ENCODE measurements at places on chromosomes 7 and 10.

GRCh38 chr7:48298779-48299178 is 127.5 kb downstream of the ABCA13 start:
- peak; percentile 94 for DNase-seq

DNA sequence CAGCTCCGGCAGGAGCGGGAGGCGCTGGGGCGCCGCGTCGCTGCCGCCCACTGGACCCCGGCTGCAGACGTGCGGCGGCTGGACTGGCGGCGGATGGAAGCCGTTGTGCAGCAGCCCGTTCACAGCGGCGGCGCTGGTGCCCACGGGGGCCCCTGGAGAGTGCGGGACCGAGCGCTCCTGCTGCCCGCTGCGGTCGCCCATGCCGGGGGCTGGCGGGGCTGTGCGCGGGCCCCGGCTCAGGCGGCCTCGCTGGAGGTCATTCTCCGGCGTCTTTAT is 413 bp downstream of the PANK1 start:
- no peak for DNase-seq

DNA sequence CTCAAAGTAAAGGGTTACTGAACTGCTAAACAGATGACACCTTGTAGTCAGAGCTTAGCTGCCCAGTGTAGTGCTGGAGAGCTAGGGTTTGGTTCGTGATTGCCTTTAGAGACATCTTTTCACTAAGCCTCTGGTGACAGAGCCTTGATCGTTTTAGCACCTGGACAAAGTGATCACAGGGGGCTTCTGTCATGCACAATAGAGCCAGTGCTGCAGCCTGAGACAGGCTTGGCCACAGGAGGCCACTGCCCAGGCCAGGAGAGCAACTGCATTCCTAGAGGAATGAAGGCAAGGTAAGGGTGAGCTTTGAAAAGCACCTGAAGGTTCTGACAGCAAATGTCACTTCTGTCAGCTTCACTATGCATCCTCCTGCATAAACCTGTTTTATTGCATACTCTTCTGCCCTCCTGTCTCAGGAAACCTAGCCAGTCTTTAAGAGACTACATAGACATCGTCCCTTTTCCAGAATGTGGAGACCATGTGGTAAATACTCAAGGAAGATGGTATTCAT is 122.9 kb downstream of the NPY start:
- no peak for DNase-seq

- DNase-seq: no peak
Observed at GRCh38 chr10:88172159-88172558, 308.7 kb downstream of the PTEN start.

DNA sequence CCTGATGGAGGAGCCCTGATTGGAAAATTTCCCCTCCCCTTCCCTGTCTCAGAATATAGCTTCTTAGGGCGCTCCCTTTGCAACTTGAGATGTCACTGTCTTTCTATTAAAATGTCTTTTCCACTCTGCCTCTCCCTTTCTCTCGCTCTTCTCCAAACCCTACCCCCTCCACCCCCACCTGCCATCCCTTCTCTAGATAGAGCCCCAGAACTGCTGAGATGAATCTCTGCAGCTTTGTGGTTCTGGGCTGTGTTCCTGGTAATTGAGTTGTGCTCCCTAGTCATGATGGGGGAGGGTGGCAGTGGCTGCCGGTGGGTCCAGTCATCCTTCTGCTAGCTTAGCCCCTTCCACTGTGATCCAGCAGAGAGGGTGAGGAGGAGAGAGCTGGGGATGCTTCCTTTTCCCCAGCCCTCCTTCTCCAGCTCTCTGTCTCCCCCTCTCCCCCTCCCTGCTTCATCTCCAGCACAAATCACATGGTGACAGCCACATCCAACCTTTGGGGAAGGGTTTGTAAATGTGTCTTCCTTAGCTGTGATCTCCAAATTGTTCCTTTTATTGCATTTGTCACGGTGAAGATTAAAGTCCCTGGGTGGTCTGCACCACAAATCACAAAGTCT is 50.8 kb upstream of the BTRC start:
- DNase-seq: no peak

DNA sequence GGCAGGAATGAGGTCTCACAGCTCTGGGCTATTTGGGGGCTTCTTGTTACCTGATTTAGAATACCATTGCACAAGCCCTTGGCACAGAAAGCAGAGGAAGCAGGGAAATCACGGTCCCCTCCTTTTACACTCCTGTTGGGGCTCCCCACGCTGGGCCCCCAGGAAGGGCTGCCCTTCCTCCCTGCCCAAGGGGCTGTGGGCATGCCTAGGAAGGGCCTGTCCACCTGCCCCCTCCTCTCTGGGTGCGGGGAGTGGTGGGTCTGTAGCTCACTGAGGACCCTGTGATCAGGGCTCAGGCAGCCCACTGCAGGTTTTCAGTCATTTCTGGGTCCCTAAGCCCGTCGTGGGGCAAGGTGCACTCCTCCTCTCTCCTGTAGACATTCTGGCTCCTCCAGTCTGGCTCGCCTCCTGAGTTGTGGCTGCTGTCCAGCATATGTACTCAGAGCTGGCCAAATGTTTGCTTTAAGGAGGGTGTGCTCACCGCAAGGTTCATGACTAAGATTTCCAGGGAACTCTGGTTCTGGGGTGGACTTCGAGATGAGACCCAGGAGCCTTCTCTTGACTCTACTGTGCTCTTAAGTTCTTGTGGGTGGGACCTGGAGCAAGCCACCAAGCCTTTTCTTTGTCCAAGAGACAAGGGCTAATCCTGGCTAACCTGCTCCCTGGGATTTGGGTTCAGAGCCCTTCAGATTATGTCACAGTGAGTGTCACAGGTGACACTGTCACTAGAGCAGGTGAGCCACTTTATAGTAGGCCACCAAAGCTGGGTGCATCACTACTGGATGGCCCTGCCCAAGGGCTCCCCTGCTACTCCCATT is 56.0 kb downstream of the TACR2 start:
- DNase-seq: peak; percentile 92

DNA sequence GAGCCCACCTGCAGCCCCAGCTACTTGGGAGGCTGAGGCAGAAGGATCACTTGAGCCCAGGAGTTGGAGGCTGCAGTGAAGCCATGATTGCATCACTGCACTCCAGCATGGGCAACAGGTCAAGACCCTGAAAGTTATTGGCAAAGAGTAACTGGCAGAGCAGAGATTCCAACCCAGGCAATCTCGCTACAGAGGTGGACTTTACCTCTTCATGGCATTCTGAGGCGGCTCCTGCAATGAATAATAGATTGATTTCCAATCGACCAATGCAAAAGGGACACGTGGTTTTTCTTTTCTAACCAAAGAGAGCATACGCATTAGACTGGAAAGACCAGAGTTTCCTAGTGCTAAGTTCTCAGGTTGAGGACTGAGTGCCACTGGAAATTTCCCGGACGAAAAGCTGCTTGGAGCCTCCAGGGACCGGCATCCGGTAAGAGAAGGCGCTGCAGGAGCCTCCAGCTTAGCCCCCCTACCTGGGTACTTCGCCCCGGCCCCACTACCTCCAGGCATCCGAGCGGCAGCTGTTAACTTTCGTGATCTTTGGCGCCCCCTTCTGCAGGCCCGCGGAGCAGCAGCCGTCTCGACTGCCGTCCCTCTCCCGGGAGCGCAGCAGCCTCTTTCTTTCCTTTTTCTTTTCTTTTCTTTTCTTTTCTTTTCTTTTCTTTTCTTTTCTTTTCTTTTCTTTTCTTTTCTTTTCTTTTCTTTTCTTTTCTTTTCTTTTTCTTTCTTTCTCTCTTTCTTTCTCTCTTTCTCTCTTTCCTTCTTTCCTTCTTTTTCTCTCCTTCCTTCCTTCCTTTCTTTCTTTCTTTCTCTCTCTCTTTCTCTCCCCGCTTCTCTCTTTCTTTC is 4.1 kb downstream of the MBLAC1 start:
- peak; percentile 64 for DNase-seq

DNA sequence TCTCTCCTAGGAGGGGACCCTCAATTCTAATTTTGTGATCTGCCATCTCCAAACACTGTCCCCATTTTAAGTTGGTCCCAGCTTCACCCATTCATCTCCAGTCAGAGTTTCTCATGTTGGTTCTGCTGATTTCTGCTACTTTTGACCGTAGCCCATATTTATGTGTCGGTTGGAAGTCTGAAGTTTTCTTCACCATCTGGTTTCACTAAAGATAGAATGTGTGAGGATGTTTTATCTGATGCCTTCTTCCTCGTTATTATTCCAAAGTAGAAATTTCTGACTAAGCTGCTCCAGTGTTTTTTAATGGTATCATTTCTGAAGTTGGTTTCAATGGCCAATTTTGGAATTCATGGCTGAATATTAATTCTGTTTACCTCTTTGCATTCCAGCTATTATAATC is 21.3 kb upstream of the IFIT2 start:
- DNase-seq: no peak

DNA sequence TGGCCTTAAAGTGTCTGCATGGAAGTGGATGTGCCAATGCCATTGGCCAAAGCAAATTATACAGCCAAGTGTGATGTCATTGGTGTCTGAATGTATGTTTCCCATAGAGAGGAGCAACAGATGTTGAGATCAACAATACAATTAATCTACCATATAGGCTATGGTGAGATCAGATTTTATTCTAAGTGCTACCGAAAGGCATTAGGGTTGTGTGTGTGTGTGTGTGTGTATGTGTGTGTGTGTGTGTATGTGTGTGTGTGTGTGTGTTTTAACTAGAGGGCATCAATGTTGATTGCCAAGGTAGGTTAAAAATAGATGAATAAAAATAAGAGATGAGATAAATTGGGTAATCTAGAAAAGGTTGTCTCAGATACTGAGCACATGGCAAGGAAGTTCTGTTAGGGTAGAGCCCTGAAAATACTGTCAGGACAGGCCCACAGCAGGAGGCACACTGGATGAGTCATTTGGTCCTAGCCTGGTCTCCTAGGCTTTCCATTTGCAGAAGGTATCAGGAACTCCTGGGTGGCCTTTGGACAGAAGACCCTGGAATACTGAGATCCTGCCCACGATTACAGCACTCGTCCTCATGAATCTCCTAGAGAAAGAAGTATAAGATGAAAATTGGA is 446.0 kb upstream of the PODXL start:
- DNase-seq: peak; percentile 50
